Fibroblast of skin of scalp (primary cell): ENCODE measurements at places on chromosomes 6 and 20.

DNA sequence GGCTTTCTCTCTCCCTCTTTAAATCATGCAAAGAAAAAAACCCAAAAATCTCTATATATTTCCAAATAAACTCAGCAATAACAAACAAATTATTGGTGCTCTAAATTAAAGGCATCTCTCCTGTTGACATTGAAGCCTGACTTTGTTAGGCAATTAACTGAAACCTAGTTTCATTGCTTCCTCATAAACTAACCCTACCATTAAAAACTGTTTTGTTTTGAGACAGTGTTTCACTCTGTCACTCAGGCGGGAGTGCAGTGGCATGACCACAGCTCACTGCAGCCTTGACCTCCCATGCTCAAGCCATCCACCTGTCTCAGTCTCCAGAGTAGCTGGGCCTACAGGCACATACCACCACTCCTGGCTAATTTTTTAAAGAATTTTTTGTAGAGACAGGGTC lies 34.9 kb downstream of the PIGU start:
- DNase-seq: no peak

DNA sequence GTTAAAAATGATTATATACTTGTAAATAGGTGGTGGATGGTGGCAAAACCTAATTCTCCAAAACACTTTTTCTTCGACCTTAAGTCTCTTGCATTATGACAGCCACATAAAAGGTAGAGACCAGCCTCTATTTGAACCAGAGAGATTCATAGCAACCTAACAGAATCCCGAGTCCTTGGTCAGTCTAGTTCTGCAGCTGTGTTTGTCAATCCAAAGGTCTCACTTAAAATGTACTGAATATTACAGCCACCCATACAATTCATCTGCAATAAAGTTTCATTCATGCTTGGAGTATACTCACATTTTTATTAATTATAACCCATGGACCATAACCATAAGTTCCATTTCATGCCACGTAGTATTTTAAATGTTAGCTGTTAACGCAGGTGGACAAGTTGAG lies 87.2 kb downstream of the EPM2A start:
- DNase-seq: no peak

GRCh38 chr20:19129306-19129705 lies 83.1 kb upstream of the SLC24A3 start:
- no peak for DNase-seq

DNA sequence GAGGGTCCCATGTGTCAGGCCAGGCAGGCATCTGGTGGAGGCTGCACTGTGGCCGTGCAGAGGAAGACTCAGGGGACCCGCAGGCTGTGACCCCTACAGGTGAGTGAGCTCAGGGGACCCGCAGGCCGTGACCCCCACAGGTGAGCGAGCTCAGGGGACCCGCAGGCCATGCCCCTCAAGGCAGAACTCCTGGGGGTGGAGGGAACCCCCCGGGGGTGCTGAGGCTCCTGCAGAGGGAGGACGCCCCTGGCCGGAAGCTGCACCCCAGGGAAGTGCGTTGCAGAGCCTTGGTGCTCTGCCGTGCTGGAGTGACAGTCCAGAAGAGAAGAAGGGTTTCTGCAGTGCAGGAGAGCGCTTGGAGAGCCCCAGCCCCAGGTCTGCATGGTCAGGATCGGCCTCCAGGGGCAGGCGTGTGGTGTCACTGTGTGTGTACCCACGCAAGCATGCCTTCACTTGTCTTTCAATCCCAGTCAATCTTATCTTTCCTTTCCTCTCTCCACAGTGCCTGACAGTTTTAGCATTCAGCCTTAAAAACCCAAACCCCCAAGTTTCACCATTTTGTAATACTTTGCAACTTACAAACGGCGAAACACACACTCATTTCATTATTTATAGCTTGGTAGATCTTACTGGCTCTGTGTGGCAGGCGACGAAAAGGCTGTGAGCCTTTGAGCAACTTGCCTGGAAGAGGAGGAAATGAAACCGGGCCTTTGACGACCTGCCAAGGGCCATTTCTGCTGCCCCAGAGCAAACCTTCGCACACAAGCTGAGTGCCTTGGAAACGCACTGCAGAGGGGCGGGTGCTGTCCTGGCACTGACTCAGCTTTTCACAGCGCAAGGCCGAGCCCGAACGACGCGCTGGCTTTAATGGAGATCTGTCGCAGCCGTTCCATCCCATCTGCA lies 101.4 kb upstream of the AGPAT4 start:
- DNase-seq: no peak

DNA sequence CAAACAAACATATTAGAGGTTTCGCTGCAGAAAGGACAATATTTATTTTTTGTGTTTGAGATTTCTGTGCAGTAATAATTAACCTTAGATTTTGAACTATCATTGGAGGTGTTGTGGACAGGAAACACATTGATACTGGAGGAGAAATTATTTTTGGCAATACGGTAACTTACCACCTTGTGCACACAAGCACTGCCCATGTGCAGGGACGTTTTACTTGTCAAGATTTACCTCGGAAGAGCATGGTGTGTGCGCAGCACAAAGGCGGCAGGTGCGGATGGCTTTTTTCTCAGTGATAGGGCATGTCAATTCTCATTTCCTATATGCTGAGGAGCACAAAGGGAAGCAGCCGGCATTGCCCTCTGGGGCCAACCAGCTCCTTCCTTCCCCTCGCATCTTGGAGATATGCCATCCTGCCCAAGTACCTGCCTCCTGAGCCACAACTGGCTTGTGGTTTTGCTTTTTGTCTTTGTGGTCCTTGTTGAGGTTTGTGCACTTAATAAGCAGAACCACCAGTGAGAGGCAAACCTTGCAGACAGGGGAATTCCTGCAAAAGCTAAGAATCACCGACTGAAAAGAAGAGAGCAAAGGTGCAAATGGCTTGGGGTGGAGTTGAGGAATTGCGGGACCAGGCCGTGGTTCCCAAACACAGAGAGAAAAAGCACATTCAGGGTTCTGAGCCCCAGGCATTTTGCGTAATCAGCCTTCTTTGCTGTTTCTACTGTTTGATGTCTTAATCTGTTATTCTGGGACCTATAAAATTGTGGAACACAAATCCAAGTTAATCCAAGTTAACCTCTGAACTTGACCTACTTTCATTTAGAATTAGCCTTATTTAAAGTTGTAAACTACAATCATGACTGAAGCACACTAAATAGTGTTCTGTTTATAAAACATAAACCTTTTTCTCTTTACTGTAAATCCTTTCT lies 21.9 kb downstream of the SAMD5 start:
- no peak for DNase-seq
